ENCODE measurements at places on chromosomes 2 and 18.

DNA sequence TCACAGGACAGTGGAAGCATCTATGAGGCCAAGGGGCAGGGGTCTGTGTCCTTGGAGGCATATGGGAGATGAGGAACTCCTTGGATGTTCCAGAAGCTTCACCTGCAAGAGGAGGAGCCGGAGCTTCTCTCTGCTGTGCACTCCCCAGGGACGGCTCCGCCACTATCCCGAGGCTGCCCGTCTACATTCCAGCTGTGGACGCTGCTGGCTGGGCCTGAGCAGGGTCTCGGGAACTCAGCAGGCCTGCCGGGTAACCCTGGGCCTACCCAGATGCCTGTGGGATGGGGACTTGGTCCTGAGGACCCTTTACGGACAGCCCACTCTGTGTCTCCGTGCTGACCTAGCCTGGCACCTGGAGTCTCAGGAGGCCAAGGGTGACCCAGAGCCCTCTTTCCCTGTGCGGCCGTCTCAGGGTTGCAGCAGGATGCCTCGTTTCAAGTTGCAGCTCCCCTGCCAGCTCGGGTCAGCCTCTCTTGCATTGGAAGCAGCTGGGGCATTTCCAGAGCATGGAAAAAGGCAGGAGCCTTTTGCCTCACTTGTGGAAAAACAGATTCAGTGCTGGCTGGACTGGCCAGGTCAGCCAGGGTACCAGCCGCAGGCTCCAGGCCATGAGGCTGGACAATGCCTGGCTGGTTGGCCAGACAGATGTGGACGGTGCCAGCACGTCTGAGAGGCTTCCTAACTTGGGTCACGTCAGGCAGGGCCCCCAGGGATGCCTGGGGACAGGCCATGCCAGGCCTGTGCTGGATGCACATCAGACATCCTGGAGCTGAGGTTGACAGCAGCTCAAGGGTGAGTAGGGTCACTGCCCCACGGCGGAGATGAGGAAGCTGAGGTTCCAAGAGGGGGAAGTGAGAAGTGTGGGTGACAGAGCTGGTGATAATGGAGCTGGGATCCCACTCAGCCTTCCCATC is 41.5 kb downstream of the SCTR start:
- DNase-seq = no peak

- DNase-seq = no peak
Measured at GRCh38 chr2:188916736-188917135, 57.4 kb upstream of the COL3A1 start.

DNA sequence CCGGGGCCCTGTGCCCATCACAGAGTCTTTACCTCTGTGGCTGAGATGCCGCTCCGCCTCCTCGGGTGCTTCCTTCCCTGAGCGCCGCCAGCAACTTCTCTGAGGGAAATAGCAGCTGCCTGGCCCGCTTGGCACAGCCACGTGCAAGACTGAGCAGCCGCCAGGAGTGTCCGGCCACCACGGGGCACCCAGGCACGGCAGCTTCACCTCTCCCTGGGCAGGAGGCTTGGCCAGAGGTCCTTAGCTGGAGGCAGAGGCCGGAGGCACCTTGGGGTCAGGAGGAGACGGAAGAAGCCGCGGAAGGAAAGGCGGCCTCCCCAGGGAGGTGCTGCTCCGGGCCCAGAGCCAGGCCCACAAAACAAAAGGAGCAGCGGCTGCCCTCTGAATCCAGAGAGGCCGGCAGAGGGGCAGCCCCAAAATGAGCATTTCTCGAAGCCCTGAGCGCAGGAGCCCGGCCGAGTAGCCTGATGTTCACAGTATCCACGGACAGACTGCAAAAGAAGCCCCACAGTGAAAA is 6.0 kb upstream of the LIMS2 start:
- no peak for DNase-seq

DNA sequence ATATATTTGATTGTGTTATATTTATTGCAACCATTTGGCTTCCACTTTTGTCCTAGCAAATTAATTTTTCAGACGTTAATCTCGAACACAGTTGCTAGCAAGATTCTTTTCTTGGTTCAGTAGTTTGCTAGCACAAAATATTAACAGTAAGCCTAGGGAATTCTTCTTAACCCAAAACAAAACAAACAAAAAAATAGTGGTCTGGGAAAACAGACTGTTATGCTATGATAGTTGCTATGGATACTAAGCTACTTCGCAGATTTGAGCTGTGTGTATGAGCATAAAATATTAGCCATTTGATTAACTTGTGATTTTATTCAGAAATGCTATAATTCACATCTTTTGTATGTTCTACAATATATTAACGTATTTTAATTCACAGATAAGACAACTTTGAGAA is 541.5 kb upstream of the NETO1 start:
- DNase-seq = no peak

- DNase-seq = no peak
Measured at GRCh38 chr2:8352296-8352695, 329.6 kb upstream of the ID2 start.

DNA sequence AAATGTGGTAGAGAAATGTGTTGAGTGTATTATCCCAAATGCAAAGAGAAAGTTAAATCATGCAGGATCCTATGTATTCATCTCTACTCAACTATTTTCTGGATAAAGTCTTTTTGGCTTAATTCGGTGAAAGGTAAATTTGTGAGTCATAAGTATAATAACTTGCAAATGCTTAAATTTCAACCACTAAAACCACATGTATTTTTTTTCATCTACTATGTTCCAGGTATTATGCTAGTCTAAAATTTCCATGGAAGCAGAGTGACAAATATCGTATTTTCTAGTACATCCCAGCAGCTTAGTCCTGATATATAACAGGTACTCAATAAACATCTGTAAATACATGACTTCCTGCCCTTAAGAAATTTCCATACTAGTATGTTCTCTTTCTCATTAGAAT is 6.2 kb downstream of the ALS2 start:
- DNase-seq = no peak

GRCh38 chr2:11329776-11330175 is 14.7 kb downstream of the ROCK2 start:
- no peak for DNase-seq

DNA sequence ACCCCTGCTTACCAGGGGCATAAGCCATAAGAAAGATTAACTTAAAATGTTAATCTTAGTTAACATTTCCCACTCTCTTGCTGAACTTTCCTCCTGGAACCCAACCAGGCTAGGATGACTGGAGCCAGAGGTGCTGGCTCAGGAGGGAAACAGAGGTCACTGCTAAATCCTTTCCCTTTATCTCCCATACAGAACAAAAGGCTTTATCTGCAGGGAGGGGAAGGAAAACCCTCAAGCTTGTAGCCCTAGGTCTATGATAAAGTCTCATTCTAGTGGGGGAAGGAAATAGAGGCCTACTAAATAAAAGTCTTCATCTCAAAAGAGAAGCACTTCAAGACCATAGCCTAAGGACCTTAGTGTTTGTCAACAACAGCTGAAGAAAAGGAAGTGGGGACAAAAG is 18.6 kb downstream of the HIBCH start:
- DNase-seq = no peak

DNA sequence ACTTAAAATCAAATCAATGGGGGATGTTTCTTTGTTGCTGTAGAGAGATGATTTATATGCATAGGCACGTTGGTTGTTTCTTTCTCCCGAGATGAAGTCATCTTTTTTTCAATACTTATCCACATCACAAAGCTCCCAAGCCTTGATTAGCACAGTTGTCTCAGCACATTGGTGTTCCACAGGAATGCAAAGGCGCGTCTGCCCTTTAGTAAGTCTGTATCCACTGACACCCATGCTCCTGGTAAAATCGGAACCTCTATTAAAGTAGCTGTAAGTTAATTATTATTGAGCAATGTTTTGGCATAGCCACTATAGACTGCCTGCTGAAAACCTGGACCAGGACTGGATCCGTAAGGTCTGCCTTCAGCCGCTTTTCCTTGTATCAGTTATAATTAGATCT is 77.6 kb upstream of the RBM44 start:
- DNase-seq = no peak

- DNase-seq = no peak
Measured at GRCh38 chr2:171128461-171128860, 32.2 kb downstream of the TLK1 start.

- no peak for DNase-seq
Measured at GRCh38 chr2:26757873-26758789, 6.0 kb upstream of the SLC35F6 start.

DNA sequence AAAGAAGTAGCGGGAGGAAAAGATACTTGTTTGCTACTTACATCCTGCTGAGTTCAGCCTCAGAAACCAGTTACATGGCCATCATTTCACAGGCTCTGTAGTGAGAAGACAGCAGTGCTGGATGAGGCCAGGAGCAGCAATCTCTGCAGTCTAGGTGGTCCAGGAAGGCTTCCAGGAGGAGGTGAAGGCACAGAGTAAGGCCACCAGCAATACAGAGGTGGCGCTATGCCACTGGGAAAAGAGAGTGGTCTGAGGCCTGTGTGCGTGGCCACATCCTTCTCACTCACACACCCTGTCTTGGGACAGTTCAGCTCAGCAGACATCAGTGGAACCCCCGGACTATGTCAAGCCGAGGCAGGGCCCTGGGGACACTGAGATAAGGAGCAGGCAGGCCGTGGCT is 162.7 kb downstream of the KLHL29 start:
- no peak for DNase-seq

DNA sequence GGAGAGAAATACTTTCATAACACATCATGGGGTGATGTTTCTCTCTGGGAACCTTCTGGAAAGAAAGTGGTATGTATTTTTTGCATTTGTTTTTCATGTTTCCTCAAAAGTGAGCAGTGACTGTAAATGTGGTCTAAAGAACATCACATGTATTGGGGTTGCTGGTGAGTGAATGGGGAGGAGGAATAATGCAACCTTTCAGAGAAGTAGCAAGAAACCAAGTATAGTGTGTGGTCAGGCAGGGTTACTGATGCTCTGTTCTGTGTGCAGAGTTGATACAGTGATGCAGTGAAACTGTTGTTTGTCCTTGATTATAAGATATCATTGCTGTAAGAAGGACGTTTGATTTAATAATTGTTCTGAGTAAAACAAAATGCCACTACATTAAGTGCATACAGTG is 24.1 kb downstream of the ADNP2 start:
- no peak for DNase-seq

DNA sequence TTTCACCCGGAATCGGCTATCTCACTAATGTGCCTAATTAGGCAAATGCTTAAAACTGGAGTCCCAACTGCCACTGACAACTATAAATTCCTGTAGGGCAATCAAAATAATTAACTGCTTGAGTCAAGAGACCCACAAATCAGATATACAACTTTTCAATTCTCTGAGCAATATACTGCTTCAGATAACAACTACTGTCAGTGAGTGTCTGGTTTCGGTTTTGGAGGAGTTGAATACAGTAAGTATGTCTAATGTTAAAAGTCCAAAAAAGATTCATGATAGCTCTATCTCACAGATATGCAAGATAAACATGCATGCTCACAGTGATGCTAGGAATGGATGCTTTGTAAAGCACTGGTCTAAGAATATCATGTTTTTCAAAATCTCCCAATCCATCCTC is 283.3 kb downstream of the NRXN1 start:
- DNase-seq = no peak

DNA sequence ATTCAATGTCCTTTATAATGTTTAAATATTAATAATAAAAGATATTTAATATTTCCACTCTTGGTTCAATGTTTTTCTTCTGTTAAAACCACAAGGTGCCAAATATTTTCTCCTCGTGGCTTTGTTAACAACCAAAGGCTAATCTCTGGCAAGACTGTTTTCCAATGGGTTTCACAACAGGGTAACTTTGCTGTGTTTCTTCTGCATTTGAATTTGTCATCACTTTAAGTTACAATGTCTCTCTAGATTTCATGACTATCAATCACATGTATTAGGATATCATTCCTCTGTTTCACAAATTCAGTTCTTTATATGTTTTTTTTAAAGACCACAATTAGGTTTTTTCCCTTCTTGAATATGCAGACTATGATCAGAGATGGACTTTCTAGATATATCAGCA is 469.8 kb upstream of the ACVR2A start:
- DNase-seq = no peak

- peak; percentile 63 for DNase-seq
Measured at GRCh38 chr2:222561817-222562645, 93.9 kb downstream of the FARSB start.

- DNase-seq = no peak
Measured at GRCh38 chr2:39188960-39189494, 54.7 kb downstream of the CDKL4 start.

DNA sequence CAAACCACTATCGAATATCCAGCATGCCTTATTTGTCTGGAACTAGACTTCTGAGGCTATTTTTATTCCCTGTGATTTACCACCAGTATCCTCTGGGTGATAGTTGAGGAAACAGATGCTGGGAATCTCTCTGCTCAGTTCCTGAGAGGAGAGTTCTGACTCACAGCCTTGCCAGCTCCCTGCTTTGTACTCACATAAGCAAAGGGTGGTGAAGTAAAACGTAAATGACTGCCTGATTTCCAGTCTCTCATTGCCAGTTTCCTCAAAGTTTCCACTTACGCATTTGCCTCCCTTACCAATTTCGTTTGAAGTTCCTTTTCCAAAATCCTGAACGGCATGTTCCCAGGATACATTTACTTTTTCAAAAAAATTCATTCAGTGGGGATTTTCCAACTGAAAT is 69.2 kb upstream of the HNRNPA3 start:
- no peak for DNase-seq

- no peak for DNase-seq
Measured at GRCh38 chr18:41096504-41096903, 858.5 kb upstream of the PIK3C3 start.

- DNase-seq = no peak
Measured at GRCh38 chr2:85666435-85667316, 1.3 kb downstream of the SFTPB start.

- DNase-seq = no peak
Measured at GRCh38 chr2:239804161-239805042, 220.7 kb downstream of the NDUFA10 start.

DNA sequence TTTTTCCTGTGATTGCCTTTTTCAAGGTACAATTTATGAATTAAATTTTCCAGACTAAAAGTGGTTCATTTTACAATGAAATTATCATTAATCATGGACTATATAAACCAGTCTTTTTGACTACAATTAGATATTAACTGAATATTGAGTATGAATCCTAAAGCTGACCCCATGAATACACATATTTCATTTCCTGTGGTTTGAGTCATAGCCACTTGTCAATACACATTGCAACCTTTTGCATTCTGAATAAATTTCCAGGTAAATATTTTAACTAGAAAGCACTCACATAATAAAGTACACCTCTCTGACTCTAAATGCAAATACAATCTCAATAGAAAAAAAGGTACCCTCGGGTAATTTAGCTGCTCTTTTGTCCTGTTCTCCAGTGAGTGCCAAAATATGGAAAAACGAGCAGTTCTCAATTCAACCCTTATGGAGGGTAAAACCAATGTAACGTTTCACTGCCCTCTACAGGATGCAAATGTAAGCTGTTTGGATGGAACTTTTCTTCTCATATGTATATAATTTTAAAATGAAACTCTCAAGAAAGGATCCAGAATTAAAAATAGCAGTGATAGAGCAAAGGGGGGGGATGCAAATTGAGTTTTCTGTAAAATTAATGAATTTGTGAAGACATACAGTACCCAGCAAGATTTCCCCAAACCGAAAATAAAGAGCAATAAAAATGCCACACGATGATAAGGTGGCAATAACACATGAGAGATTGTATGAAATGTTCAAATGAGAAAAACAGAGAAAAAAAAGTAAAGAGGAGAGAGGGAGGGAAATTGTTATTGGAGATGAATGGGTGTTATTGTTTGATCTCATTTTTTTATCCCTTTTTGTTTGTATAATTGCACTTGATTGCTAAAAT is 1795.7 kb upstream of the PIK3C3 start:
- DNase-seq = peak; percentile 18

Data from right renal pelvis (tissue), 4 donors.